T47D (cell line): ENCODE measurements at places on chromosomes 5 and 9.
A peak's percentile ranks its signal among the peaks of the same experiment; 100 is the strongest.

DNA sequence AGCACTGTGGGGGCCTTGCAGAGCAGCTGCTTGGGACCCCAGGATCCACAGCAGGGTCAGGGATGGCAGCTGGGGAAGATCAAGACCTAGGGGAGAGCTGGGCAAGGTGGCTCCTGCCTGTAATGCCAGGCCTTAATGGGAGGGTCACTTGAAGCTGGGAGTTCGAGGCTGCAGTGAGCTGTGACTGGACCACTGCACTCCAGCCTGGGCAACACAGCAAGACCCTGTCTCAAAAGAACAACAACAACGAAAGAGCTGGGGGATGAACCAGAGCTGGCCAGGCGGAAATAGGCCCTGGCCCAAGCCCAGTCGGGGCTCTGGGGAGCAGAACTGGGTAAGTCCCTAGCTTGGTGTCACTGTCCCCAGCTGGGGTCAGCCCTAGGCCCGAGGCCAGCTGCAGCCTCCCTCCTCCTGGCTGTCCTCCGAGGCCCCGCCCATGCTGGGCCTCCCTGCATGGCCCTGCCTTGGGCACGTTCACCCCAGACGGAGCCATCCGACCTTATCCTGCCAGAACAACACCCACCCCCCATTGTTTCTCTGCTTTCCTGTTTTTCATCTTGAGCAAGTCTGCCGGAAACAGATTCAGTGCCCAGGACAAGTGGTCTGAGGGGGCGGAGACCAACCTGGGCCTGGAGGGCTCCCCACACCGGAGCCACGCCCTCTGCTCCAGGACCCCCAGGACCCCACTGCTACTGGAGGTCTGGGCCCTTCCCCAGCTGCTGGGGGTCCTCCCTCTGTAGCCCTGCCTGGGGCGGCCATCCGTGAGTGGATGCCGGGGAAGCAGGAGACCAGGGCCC lies 1.9 kb downstream of the DIPK1B start:
- DNase-seq, result no peak

GRCh38 chr5:173429489-173430150 lies 101.4 kb upstream of the STC2 start:
- no peak for DNase-seq

DNA sequence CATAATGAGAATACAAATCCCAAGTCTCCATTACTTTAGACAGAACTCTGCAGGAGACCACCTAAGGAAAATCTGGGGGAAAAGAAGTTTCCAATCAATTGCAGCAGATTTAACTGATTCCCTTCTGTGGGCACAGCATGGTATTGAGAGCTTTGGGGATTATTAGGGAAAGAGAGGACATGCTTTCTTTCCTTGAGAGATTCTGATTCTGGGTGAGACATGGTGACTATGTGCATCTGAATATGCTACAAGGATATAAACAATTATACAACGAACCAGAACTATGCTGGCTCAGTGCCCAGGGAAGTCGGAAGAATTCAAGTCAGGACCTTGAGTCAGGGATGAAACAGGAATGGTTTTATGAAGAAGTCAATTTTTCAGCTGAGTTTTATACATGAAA lies 183.7 kb downstream of the PDE4D start:
- DNase-seq, result peak; percentile 44

DNA sequence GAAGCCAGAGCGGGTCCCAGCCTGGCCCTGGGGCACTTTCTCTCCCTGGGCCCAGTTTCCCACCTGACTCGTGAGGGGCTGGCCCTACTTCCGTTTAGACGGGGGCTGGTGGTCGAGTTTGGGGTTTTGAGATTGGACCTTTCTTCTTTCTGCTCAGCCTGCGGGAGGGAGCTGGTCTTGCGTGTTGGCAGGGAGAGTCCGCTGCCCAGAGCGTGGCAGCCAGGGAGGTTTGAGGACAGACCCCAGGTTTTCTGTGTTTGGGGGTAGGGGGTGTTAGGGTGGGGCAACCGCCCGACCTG lies 6.0 kb upstream of the PITX1 start:
- no peak for DNase-seq
